ENCODE measurements at places on chromosomes 12 and 14. TPM values are rescaled to one million over a fixed set of nuclear protein-coding genes. Genes with fewer than 3 reads are reported as not detected.
A peak's percentile ranks its signal among the peaks of the same experiment; 100 is the strongest.

The ALX1 gene
- total RNA-seq: 0.26 TPM

DNA sequence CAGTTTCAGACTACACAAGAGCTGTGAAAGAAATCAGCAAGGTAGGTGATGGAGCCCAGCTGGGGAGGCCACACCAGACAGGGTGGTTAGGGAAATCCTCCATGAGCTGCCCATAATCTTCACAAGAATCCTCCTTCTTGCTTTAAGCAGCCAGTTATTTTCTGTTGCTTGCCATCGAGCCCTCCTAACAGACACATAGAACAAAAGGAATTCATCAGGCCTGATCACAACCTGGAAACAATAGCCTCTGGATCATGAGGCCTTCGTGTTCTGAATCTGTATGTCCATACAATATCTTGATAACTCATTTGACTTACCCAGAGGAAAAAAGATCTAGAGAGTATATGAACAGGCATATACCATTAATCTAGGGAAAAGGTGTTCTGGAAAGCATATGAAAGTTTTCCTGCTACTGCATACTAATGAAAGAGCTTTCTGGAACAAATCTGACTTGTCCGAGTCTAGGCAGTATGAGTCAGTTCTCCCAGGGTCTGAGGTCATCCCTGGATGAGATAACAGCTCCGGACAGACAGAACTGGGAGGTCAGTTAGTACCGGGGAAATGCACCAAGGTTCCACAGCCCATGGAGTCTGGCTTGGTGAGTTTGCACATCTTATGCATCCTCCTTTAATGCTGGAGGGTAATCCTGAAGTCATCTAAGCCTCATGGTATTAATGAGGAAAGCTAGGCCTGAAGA, 52.8 kb upstream of the ELK3 start:
- DNase-seq: no peak

GRCh38 chr14:72513965-72514659, 379.8 kb downstream of the DPF3 start:
- DNase-seq: peak; percentile 27

GRCh38 chr12:58314610-58315009, 373.2 kb downstream of the ATP23 start:
- peak; percentile 74 for DNase-seq
